ENCODE measurements at places on chromosomes 3 and 15.
A peak's percentile ranks its signal among the peaks of the same experiment; 100 is the strongest.

- no peak for DNase-seq
Measured at GRCh38 chr3:153631102-153631501, 469.1 kb downstream of the RAP2B start.

DNA sequence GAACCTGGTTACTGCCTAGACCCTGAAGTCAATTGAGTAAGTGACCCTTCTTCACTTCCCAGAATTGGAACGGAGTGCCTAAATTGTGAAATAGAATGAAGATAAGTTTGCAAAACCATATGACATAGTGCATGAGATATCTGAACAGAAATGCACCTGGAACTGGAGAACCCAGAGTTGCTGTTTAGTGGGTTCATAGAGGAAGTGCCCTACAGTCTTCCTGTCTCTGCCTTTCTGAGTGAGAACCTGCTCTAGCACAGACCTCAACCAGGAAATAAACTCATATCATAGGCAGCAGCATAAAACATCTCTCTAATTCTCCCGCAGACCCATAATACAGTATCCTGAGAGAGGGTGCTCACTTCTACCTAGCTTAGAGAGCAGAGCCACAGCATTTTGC is 82.9 kb downstream of the EOMES start:
- no peak for DNase-seq

- DNase-seq = no peak
Measured at GRCh38 chr3:178041931-178042330, 494.3 kb upstream of the KCNMB2 start.

- DNase-seq = no peak
Measured at GRCh38 chr15:33963831-33964664, 4.2 kb upstream of the CHRM5 start.

GRCh38 chr3:187223799-187224198 is 26.5 kb downstream of the RTP1 start:
- DNase-seq = no peak

DNA sequence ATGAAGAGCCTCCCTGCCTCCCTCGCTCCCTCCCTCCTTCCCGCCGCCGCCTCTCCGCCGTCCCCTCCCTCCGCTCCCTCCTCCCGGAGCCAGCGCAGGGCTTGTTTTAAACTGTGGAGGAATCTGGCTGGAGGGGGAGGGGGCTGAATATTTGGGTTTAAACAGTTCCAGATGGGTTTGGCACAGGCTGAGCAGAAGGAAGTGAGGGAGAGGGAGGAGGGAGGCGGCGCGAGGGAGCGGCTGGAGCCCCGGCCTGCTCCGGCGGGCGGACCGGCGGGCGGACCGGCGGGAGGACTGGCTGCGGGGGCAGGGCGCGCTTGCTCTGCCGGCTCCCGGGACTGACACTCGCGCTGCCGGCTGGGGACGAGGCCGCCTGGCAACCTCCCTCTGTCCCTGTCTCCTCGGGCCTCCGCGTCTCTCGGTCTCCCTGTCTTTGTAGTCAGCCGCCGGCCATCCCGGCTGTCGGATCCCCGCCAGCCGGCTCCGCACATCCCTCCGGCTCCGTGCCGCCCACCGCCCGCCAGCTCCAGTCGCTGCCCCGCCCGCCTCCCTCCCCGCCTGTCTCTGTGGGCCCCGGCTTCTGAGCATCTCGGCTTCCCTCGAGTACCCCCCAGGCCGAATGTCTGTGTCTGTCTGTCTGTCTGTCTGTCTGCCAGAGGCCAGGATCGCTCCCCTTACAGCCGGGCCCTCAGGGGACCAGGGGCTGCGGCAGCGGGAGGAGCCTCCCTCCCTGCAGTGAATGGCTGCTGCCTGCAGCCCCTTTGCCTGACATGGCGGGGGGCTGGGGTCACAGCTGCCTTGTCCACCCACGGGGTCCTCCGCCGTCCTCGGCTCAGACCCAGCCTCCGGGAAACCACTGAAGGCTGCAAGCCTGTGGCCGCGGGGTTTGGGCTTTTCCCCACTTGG is 7.6 kb downstream of the EPHB3 start:
- DNase-seq = peak; percentile 54

DNA sequence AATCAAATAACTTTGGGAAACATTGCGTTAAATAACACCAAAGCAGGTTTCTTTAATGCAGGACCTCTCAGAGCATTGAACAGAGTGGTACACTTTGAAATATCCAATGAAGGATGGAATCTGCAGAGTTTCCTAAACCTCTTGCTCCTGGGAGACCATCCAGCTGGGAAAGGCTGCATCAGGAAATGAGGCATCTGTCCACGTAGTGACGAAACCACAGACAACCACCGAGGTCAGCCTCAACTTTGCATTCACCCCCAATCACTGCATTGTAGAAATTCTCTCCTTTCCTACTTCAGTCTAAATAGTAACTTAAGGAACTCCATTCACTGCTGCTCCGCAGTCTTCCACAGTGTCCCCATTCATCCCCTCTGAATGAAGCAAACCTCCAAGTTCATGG is 41.5 kb upstream of the CDV3 start:
- DNase-seq = no peak

DNA sequence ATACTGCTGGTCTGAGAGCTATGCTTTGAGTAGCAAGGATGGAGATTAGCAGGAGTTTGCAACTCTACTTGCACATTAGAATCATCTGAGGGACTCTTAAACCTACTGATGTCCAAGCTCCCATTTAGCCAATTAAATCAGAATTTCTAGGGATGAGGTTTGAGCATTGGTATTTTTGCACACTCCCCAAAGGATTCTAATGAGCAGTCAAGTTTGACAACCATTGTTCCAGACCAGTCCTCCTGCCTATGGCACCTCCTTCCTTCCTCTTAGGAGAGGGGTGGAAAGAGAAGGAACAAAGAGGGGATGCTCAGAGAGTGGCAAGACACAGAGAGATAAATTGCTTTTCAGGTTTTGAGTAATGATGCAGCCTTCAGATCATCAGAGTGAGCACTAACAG is 275.5 kb upstream of the ROPN1 start:
- DNase-seq = no peak

DNA sequence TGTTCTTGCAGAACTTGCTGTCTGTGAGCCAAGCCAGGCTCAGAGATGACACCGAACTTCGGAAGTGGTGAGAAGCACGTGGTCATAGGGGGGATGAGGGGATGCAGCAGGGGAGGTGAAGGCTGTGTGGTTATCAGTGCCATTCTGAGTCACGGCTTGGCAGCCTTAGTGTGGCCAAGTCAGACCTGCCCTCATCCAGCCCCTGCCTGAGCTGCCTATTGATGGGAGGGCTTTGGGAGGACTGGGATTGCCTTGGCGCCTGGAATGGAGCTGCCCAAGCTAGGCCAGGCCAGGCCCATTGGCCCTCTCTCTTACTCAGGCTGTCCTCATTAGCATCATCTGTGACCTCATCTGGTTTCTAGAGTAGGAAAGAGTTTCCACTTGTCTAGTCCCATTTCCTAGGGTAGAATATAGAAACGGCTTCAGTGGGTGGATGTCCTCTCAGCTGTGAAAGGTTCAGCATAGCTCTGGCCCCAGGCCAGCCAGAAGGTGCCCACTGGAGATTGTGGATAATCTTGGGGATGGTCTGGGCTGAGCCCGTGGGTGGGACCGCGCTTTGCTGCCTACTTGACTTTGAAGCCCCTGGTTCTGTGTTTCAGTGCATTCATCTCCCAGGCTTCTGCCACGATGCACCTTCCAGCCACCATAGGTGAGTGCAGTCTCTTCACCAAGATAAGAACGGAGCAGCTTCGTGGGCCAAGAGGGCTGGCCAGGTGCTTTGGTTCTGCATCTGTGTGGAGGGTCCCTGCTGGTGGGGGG is 7.2 kb downstream of the FAH start:
- DNase-seq = no peak

- peak; percentile 53 for DNase-seq
Measured at GRCh38 chr3:58009749-58010535, 1.7 kb downstream of the FLNB start.

DNA sequence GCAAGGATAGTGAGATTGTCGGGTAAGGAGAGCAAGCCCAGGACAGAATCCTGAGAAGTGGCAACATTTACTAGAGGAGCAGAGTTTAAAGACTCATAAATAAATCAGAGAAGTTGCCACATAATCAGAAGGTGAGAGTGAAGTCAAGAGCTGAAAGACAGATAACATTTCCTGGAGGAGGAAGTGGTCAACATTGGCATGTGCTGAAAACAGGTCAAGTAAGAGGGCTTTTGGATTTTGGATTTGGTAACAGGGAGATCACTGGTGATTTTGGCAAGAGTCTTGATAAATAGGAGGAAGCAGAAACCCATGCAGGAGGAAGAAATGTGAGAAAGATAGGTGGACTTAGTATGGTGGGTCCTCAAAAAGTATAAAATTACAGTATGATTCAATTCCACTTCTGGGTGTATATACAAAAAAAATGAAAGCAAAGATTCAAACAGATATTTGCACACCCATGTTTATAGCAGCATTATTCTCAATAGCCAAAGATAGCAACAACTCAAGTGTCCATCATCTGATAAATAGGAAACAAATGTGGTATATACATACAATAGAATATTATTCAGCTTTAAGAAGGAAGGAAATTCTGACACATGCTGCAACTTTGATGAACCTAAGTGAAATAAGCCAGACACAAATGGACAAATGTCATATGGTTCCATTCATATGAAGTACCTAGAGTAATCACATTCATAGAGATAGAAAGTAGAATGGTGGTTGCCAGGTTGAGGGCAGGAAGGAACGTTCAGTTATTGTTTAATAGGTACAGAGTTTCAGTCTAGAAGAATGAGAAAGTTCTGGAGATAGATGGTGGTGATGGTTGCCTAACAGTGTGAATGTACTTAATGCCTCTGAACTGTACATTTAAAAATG is 27.3 kb upstream of the MBNL1 start:
- no peak for DNase-seq

DNA sequence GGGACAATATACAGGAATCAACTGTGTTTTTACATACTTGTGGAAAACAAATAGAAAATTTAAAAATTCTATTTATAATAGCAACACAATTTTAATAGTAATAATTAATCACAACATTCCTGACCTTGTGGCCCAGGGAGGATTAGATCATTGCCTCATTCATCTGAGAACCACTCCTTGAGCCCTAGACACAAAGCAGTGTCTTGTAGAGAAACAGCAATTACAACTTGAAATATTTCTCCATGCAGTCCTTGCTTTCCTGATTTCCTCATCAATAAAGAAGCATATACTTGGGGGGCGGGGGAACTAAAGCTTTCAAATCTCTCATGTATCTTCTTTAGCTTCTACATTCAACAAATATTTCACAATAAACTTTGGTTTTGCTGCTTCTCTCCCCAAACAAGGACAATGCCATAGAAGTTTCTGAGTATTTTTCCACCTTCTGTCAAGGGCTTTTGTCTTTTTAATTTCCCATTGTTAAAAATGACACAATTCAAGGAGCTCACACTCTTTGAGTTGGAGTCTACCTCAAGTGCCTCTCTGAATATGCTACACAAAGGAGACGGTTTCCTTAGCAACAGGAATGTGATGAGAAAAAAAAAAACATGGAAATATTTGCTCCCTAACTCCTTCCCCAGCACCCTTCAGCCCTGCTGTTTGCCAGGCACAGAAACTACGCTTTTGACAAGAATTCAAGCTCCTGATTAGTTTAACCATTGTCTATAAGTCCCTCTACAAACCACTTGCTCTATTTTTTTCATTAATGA is 118.8 kb downstream of the ARPP21 start:
- DNase-seq = no peak

DNA sequence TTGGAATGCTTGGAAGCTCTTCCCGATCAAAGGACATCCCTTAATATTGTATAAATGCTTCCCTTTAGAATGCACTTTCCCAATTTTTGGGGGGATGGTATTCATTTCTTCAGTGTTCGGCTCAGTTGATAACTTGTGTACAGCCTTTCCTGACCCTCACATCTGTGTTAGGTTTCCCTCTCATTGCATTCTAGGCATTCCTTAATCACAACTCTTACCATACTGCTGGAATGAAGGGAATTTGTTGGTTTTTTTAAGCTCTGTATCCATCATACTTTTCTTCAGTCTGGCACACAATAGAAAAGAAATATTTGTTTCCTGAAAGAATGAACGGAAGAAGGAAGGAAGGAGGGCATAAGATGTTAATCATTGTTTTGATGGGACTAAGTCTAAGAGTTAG is 119.5 kb downstream of the CHST2 start:
- no peak for DNase-seq
